Hepatocyte (in vitro differentiated cells): ENCODE measurements at places on chromosomes 11 and 22.

- DNase-seq: no peak
Measured at GRCh38 chr11:95297680-95298452, 66.9 kb upstream of the SESN3 start.

GRCh38 chr22:29109822-29110221 is 37.0 kb downstream of the KREMEN1 start:
- DNase-seq: peak; percentile 57

DNA sequence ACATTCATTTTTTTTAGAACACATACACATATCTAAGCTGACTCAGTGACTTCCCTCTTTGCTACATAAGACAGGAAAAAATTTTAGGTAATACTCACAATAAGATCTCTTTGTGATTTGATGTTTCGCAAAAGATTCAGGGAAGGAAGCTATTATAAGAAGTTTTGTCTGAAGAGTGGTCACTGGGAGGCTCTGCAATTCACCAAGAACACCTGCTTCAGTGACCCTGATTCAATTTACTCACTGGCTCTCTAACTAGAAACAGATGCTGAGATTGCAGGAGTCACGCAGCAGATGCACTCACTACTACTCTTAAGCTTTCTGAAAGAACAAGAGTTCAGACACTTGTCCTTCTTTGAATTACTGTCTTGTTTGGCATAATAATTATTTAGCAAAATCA is 193.6 kb upstream of the DDI1 start:
- no peak for DNase-seq

DNA sequence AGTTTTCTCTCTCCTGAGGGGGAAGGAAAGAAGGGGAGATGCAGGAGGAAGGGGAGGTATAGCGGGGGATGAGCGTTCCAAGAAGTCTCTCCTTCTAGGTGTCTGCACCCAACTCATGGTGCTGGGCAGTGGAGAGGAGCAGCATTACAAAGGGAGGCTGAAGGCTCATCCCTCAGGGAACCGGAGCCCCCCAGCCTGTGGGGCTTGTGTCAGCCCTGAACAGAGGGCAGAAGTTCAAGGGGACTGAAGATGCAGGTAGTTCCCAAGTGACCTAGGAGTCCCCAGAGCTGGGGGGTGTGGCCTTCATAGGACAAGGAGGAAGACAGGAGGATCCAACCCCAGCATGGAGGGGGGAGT is 1.8 kb downstream of the C11orf68 start:
- DNase-seq: no peak

GRCh38 chr11:37474889-37475288 is 876.9 kb upstream of the RAG2 start:
- DNase-seq: no peak

DNA sequence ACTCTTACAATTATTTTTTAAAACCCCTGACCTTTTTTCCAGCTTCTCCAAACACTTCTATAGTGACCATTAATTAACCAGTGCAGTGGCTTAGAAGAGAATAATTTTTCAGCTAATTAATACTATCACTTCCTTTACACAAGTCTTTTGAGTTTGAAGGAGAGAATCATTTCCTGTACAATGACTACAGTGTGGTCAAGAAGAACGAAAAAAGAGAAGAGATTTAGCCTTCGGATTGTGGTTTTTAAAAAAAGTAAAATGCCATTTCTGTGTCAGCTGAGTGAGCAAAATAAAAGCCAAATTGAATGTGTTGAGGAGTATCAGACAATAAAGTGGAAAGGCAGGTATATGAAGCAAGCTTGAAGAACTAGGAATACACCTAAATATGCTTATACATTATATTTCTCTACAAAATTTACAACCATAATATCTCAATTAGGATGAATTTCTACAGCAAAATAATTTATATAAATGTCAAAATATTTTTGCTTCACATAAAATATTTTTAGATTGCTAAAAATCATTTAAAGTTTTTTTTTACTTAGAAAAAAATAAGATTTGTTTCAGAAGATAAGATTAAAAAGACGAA is 1155.2 kb upstream of the CNTN5 start:
- DNase-seq: no peak

GRCh38 chr11:76568621-76569020 is 101.9 kb downstream of the LRRC32 start:
- no peak for DNase-seq

DNA sequence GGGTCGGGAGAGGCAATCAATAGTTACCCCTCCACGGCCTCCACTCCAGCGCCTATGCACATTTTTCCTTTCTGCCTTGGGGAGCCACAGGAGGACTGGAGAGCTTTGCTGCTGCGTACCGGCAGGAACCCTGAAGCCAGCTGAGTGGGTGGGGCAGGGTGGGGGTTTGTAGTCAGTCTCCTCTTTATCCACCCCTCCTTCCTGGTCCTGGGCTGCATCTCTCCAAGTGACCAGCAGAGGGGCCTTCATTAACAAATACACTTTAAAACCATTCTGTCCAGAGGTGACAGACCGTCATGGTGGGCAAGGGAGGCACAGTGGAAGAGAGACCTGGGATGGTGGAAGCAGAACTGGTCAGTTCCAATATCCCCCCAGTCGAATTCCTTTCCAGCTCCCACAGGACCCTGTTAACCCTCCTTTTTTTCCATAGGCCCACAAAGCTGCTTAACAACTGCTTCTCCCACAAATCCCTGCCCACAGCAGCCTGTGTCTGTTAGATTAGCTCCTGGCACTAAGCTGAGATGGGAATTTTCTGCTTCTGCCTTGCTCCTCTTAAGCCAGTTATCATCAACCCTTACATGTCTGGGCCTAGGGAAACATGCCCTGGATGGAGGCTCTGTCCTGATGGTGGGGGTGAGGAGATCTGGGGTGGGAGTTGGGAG is 3.9 kb upstream of the ABCG4 start:
- DNase-seq: peak; percentile 87

DNA sequence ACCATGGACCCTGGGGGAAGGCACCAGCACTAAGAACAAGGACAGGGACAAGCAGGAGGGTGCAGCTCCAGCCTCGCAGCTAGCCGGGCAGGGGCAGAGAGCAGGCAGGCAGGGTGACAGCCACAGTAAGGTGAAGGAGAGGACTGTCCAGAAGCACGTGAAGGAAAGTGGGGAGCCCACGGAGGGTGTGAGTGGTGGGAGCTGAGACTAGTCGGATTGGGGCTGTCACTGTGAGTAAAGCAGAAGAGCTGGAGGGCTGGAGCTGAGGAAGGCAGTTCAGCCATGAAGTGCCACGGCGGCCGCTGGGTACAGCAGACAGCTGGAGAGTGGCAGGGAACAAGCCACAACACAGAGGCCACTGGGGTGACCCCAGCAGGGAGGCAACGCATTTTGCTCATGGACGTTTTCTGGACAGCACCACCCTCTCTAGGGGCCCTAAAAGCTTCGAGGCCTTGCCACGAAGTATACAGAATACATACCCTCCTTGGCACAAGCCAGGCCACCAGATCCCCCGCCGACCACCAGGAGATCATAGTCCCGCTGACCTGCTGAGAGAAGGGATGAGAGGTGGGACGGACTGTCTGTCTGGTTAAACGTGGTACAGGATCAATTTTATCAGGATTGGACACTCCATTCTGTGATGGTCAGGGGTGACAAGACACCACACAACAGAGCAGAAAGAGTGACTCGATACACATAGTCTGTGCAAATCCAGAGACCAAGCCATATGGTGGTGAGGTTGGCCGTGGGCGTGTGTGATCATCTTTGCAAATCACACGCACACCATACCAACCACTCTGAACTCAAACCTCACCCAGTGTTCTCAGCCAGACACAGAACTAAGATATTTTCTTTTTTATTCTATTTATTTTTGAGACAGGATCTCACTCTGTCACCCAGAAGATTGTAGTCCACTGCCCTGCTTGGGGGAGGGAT is 10.8 kb upstream of the COMT start:
- no peak for DNase-seq

GRCh38 chr11:125211948-125212340 is 47.4 kb downstream of the PKNOX2 start:
- no peak for DNase-seq

DNA sequence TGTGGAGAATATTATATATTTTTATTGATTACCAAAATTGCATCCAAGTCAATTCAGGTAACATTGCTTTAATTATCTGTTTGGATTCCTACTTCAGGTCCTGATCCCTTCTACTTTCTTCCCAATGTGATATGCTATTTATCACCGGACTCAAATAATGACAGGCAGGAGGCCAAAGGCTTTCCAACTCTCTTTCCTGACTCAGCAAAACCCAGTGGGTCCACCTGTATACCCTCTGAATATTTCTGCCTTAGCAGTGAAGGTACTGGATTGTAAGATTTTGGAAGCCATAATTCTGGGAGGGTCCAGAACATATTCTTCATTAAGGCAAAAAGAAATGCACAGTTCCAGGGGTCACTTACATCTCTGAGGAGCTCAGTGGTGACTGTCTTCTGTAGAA is 260.2 kb upstream of the UBASH3B start:
- DNase-seq: no peak

- DNase-seq: no peak
Measured at GRCh38 chr11:72826191-72826941, 12.2 kb downstream of the ATG16L2 start.

DNA sequence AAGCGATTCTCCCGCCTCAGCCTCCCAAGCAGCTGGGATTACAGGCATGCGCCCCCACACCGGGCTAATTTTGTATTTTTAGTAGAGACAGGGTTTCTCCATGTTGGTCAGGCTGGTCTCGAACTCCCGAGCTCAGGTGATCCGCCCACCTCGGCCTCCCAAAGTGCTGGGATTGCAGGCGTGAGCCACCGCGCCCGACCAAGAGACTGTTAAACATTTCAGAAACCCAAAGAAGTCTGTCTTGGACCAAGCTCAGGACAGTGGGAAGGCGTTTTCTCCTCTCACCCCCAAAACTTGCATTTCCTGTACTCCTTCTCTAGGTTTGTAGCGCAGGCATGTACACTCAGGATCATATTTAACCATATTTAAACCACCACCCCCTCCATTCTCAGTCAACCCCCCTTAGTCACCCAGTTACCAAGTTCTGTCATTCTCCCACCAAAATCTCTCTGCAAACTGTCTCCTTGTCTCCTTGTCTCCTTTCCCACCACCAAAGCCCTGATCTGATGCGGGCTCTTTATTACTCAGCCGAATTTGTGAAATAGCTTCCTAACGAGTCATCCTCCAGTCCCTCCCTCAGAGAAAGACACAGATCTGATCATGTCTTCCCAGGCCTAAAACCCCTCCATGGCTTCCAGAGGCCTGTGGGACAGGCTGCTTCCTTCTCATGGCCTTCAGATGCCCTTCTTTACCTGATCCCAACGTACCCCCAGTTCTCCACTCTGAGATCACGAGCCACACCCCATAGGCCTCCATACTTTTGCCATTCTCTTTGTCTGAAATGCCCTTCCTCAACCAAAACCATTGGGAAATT is 29.0 kb upstream of the CREB3L1 start:
- peak; percentile 68 for DNase-seq
